ENCODE measurements at places on chromosomes 7 and 10.

GRCh38 chr7:13894377-13894776, 95.1 kb downstream of the ETV1 start:
- no peak for DNase-seq

GRCh38 chr10:87596351-87596750, 63.3 kb upstream of the PAPSS2 start:
- DNase-seq, result no peak

GRCh38 chr10:5776881-5777197, 36.4 kb downstream of the GDI2 start:
- no peak for DNase-seq

DNA sequence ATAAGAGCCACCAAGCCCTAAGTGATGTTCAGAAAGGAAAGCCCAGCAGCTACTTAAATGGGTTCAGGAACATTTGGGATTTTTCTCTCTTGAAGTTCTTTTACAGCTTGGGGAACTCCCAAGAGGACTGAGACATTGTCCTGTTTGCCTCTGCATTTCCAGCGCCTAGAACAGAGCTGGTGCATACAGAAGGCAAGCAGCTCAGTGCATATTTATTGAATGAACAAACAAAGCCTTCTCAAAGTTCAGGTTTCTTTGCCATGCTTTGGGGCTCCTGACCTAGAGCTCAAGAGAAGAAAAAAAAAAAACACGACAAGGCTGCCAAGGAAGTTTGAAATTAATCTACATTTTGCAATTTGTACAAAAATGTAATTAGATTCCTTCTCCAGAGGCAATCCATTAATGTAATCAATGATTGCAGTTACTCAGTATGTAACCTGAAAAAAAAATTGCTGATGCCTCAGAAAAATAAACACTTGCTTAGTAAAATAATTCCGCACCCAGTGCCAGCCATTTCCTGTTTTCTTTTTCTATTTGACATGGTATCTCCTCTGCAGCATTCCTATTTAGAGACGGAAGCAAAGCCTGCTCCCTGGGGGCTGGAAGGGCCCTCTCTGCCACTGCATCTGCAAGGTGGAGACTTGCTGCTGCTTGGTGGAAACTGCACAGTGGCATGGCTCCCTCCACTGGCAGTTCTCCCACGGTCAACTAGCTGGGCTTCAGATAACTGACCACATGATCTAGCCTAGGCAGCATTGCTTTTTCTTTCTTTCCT, 157.3 kb downstream of the TMEM178B start:
- no peak for DNase-seq

DNA sequence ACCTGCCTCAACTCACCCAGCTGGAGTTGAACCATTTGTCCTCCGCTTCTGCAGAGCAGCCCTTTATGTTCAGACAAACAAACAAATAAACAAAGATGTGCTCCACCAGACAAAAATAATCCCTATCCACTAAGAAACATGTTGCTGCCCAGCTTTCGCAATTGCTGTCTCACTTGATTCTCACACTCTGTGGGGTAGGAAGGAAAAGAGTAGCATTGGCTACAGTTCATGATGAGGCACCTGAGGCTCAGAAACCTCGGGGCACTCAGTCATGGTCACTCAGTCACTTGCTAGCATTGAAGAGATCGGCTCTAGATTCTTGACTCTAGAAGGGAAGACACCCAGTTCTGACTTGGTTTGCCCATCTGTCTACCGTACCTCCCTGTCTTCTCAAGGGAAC, 88.0 kb upstream of the ZMIZ1 start:
- no peak for DNase-seq

DNA sequence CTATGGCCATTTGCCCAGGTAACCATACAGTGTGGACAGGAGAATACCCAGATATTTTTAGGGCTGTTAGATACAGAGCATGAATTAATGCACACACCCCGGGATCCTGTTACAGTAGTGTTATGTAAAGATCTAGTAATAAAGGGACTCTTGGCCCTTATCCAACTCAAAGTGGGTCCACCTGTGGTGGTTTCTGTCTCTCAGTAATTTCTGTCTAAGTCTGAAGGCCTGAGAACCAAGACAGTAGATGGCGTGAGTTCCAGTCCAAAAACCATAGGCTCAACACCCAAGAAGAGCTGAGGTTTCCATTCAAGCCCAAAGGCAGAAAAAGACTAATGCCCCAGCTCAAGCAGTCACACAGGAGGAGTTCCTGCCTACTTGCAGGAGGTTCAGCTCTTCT, 277.7 kb downstream of the ZEB1 start:
- no peak for DNase-seq

GRCh38 chr7:11373546-11374142, 400.0 kb downstream of the PHF14 start:
- no peak for DNase-seq

GRCh38 chr7:154672659-154673415, 330.1 kb downstream of the PAXIP1 start:
- DNase-seq, result no peak

Measured in stimulated activated CD4-positive, alpha-beta T cell treated with anti-CD3 and anti-CD28 coated beads, Interleukin-4, amount 100 ng/mL, for 4 hours (primary cell).